ENCODE measurements at places on chromosomes 2 and 18.

DNA sequence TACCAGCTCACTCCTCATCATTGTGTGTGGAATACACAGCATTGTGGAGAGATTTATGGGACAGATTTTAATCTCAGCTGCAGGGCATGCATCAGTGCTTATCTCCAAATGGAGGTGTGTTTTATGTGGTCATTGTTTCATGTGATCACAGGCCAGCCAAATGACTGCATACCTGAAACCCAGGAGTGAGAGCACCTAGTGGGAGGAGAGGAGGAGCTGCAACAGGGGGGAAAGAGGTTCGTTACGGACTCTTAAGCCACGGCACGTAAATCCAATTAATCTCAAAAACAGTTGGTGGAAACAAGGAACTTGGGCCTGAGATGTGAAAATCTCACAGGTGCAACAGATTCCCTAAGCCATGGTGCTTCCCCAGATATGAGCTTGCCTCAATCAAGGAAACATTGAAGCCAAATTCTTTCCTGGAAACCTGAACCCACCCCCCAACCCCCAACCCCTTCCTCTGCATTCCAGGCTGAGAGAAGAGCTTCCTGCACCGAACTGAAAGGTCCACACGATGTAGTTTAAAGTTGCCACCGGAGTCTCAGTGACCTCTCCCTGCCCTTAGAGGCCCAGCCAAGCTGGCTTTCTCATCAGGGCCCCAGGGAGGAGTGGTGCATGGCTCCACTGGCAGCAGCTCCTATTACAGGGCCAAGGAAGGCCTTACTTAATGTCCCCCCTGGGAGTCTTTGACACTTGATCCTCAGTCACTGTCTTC lies 167.4 kb downstream of the C1D start:
- peak; percentile 76 for DNase-seq

DNA sequence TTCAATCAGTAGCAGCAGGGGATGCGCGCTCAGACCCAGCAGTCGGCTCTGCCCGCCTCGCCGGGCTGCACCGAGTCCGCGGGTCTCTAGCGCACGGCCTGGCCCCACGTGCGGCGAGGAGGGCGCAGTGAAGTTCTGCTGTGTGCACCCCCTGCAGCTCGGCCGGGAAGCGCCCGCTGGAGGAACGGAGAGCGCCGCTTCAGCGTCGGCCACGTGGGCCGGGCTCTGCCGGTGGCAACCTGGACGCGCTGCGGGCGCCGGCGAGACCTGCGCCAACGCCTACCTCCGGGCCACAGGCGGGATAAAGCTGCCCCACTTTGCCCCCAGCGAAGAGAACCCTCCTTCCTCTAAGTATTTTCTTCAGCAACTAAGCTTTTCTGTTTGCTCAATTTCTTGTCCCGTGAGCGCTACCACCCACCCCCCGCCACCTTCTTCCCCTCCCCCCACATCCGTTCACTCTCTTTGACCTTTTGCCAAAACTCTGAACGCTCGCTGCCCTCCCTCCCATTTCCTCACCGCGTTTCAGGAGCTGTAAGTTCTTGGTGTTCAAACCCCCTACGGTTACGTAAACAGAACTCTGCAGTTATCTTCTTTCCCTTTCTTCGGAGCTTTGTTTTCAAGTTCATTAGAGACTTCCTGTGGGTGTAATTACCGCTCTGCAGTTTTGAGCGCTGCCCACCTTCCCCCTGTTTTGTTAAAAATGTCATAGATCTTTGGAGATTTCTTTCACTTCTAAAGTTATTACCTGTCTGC lies 42.6 kb upstream of the EDAR start:
- no peak for DNase-seq

GRCh38 chr2:173048897-173049661 lies 26.6 kb upstream of the MAP3K20 start:
- peak; percentile 99 for DNase-seq

GRCh38 chr2:21655136-21655535 lies 531.4 kb downstream of the TDRD15 start:
- no peak for DNase-seq

GRCh38 chr18:7805096-7805495 lies 238.0 kb downstream of the PTPRM start:
- DNase-seq: no peak

DNA sequence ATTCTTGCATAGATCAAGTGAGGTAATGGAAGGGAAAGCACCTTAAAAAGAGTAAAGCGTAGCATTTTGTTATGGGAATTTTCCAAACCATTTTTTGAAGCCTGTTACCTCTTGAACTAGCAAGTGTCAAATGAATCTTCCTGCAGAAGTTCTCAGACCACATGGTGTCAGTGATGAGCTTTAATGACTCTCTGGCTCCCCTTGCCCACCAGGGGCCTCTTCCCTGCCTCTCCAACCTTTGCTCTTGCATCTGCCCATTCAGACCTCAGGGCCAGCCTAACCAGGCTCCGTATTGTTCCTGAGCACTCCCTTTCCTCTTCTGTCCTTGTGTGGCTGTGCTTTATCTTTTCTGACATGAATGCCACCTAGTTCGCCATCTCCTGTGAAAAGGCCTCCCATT lies 155.9 kb downstream of the DIS3L2 start:
- no peak for DNase-seq

DNA sequence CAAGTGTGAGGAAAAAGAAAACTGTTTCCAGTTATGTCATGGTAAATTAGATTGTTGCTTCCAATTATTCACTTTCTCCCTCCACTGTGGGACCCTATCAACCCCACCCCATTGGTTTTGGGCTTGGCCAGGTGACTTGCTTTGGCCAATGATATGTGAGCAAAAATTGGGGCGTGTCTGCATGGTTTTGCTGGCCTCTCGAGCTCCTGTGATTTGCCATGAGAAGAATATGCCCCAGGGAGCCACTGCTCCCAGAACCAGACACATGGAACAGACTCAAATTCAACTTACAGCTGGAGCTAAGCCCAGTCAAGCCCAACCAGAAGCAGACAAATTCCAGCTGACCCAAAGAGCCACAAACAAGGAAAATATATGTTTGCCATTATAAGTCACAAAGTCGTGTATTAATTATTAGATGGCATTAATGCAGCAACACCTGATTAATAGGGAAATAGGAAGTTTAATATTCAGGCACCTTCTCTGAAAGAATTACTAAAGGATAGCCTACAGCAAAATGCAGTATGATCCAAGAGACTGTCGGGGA lies 248.9 kb downstream of the ANAPC1 start:
- no peak for DNase-seq

- DNase-seq: no peak
Observed at GRCh38 chr2:134718817-134719814, at the start of gene TMEM163. TMEM163 (minus strand) TSS chr2:134719000.

GRCh38 chr2:127074358-127074757 lies 32.6 kb downstream of the BIN1 start:
- DNase-seq: no peak

DNA sequence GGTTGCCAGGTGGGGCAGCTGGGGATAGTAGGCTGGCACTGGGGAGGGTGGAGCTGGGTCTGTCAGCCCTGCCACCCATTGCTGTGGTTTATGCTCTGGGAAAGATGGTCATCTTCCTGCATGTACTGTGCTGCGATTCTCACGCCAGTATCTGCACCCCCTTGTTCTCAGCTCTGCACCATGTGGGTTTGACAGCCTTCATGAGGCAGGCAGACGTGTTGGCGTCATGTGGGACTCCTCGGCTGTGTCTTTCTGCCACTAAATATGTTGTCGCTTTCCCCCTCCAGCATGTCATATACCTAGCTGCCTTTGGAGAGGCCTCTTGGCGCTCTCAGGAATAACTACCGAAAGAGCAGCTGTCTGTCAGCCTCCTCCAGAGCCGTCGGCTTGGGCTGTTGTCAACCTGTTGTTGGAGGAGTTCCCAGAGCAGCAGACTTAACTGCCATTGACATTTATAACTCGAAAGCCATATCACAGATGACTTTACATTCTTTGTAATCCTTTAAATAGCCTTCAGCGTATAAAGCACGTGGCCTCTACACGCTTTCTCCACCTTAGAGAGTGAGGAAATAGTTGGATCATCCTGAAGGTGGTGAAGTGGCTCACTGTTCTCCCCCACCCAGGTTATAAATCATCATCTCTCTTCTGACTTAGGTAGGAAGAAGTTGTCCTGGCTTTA lies 80.4 kb upstream of the MGAT5 start:
- DNase-seq: peak; percentile 79

GRCh38 chr2:69020496-69021426 lies 7.8 kb downstream of the ANTXR1 start:
- no peak for DNase-seq

- no peak for DNase-seq
Observed at GRCh38 chr2:20803226-20803682, 19.6 kb downstream of the LDAH start.

DNA sequence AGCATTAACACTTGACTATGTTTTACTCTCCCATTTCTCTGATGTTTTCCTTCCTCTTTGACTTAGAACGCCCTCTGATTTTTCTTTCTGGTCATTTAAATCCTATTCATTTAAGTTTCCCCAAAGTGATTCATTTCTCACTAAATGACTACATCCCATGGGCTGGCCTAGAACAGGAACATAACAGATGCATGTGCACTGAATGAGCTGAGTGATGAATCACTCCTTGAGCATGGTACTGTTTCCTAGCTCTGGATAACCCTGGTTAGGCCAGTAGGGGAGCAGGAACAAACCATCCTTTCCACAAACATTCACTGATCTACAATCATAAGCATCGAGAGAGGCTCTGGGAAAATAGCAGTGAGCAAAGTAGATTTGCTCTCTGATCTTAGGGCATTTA lies 221.9 kb upstream of the SETBP1 start:
- peak; percentile 78 for DNase-seq

GRCh38 chr2:159155791-159156190 lies 130.7 kb downstream of the WDSUB1 start:
- DNase-seq: no peak

- no peak for DNase-seq
Observed at GRCh38 chr2:55031505-55031904, 18.7 kb downstream of the RTN4 start.

- DNase-seq: no peak
Observed at GRCh38 chr2:8589721-8590120, 92.1 kb upstream of the ID2 start.

GRCh38 chr2:212536817-212537725 lies 1.5 kb downstream of the ERBB4 start:
- DNase-seq: peak; percentile 8

DNA sequence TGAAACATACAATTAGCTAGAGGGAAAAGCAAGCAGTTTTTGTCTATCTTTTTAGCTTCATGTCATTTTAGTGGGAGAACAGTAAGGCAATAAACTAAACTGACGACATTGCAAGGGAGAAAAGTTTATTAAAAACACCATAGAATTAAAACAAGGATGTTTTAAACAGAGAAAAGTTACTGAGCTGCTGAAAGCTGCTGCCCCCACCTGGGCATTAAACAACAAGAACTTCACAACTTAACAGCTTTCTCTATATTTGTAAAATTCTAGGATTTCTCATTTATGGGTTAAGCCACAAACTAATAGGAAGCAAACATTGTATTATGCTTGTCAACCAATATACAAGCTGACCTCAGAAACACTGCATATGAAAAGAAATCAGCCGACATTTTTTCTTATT lies 289.2 kb downstream of the ERBB4 start:
- no peak for DNase-seq

GRCh38 chr2:234874347-234875046 lies 77.3 kb upstream of the SH3BP4 start:
- no peak for DNase-seq

DNA sequence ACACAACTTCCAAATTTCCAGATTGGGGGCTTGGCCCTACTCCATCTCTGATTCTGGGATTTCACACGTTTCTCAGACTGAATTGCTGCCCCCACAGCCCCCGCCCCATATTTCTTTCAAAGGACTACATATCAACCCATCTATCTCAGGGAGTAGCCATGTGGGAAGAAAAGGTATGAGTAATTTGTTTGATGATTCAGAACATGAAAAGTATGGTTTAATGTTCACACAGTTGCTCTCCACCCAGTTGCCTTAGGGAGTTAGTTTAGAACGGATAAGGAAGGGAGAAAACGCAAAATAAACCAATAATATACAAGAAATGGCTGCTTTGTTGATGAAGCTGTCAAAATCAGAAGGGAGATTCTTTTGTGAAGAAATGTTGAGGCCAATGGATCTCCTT lies 145.1 kb downstream of the PIEZO2 start:
- DNase-seq: peak; percentile 32

- DNase-seq: no peak
Observed at GRCh38 chr2:221541131-221541735, 30.9 kb downstream of the EPHA4 start.

DNA sequence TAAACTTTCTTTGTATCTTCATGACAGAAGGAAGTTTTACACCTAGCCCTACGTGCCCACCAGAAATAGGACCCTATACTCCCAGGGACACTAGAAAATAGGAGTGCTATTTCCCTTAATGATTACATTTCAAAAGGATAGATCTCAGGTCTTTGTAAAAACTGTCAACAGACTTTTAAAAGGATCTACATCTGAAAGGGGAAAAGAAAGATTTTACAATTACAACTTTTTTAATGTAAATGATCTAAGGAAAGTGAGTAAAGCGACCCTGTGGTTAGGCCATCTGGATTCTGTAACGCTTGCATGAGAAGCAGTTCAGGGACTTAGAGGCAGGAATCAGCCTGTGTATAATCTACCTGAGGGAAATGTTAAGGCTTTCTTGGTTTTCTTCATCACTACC lies 431.8 kb upstream of the MC4R start:
- DNase-seq: no peak

- DNase-seq: no peak
Observed at GRCh38 chr2:182971820-182972547, 66.3 kb downstream of the NCKAP1 start.

DNA sequence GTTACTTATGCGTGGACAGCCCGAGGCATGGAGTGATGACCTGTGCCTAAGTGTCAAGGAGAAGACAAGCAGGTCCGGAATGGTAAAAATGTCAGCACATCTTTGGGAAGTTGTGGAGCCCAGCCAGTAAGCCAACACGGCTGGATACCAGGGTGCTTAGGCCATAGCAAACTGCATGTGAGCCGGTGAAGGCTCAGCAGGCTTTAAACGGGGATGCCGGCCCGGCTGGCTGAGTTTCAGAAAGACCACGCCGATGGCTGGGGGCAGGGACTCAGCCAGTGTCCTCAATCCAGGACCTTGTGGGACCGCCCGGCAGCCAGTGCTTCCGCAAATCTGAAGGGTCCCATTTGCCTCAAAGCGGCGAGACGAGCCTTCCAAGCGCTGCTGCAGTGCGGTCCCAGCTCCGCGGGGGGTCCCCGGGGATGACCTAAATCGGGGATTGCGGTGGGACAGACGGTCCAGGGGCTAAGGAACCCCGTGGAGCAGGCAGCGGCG lies 946 bp upstream of the AGAP1 start:
- DNase-seq: no peak

DNA sequence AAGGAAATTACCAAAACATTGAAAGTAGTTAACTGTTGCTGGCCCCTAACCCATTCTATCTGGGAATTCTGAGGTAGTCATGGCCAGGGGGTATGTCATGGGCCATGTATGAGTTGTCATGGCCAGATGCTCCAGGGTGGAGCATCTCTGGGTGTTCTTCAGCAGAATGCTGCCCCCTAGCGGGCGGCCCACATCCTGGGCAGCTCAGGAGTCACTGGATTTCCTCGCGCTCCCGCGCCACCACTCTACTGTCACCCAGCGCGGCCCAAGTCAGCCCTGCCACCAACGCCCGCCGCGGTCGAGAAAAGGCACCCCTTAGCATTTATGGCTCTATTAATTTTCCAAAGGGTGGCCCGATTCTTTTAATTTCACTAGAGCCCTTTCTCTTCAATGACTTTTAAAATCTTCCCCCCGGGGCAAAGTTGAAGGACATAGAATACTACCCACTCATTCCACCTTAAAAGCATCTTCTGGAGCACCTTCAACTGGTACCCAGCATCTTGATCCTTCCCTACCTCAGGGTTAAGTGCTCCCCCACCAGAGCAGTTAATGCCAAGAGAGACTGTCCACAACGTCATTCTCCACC lies 41.6 kb downstream of the PKDCC start:
- peak; percentile 18 for DNase-seq

- peak; percentile 72 for DNase-seq
Observed at GRCh38 chr2:68832233-68832869, 38.8 kb downstream of the BMP10 start.

All from foreskin keratinocyte (primary cell).